Activated CD4-positive, alpha-beta T cell treated with anti-CD3 and anti-CD28 coated beads, Interleukin-2, amount 50 U/mL, for 24 hours (primary cell): ENCODE measurements at places on chromosomes 7 and 10.
A peak's percentile ranks its signal among the peaks of the same experiment; 100 is the strongest.

DNA sequence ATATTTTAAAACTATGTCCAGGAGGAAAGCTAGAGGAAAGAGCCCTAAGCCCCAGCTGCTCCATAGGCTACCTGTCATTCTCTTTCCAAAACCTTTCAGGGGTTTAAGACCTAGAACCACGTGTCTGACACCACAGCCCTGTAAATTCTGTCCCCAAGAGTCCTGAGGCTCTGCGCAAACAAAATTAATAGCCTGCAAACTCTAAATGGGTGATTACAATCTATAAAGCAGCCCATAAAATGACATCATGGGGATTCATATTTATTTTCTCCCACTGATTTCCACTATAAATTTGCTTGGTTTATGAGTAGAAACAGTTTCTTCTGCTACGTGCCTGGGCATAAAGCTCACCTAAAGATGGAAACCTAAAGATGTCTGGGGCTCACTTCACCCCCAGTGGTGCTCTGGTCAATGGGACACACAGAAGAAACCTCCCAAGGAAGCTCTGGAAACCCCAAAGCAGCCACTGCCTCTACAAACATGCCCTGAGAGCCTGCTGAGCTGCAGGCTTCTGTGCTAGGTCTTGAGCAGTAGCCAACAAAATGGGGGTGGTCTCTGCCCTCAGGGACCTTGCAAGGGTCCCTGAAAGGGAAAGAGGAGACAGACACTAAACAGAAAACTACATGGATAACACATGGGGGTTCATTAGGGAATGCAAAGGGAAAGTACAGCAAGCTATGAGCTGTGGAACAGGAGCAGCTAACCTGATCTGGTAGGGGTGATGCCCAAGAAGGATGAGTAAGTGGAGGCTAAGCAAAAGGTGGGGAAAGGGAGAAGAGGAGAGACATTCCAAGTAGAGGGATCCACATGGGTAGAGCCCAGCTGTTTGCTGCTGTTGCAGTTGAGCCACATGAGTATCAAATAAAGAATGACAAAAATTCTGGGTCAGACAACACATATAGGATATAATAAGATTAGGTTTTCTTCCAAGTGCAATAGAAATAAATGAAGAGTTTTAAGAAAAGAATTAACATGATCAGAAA lies 331.7 kb downstream of the KCNMA1 start:
- DNase-seq, result no peak

DNA sequence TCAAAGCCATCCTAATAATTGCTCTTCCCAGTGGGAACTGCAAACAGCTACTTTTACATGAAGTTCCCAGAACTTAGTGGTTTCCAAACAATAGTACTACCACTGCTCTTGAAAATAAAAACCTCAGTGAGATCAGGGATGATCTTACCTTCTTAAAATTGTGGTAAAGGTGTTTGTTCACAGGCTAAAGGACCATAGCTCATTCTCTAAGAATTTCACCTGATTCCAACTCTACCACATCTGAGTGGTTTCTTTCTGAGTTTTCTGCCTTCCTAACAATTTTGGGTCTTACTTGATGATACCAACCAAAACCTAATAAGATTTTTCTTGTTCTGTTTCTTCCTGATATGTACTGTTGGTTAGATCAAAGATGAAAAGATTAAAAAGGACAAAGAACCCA lies 45.6 kb upstream of the AGBL3 start:
- no peak for DNase-seq

DNA sequence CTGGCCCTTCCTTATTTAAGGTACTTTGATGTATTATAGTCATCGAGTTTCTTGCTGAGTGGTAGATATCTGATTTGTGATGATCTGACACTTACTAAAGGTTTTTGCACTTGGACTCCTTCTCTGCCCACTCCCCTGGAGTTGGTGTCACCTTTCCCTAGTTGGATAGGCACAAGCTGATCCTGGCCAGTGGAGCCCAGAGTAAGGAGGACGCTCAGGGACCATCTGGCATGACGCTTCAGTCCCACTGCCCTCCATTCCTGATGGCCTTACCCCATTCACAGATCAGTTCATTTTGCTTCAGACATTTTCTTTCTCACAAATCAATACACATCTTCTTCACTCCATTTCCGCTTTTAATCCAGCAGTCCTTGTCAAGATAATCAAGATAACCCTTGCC lies 20.1 kb downstream of the ASB15 start:
- DNase-seq, result no peak

- DNase-seq, result no peak
These were observed 31.9 kb downstream of the NAPEPLD start for GRCh38 chr7:103116991-103117390.

DNA sequence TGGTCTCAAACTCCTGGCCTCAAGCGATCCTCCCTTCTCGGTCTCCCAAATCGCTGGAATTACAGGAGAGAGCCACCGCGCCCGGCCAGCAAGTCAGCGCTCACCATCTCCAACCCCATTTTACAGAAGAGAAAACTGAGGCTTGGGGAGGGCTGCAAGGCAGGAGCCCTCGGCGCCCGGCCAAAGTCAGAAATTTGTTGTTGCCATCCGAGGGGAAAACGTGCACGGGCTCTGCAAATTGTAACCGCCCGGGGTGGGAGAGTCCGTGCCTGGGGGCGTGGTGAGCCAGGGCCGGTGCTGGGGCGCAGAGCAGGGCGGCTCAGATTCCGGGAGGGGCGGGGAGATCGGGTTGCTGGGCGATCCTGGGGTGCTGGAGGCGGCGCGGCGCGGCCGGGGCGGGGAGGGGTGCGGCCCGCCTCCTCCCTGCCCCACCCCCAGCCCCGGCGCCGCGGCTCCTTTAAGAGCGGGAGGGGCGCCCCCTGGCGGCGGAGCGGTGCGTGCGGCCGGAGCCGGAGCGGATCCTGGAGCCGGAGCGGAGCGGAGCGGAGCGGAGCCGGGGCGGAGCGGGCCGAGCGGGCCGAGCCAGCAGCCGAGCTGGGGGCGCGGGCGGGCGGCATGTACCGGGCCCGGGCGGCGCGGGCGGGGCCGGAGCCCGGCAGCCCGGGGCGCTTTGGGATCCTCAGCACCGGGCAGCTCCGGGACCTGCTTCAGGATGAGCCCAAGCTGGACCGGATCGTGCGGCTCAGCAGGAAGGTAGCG lies at the start of gene VPS37D:
TSS of gene VPS37D (plus strand) at position 488 of the 759 bp plus-strand sequence. CDS start at position 616, 128 bp downstream.
- peak; percentile 87 for DNase-seq

GRCh38 chr7:132142006-132142405 lies 434.3 kb downstream of the PLXNA4 start:
- DNase-seq, result no peak

DNA sequence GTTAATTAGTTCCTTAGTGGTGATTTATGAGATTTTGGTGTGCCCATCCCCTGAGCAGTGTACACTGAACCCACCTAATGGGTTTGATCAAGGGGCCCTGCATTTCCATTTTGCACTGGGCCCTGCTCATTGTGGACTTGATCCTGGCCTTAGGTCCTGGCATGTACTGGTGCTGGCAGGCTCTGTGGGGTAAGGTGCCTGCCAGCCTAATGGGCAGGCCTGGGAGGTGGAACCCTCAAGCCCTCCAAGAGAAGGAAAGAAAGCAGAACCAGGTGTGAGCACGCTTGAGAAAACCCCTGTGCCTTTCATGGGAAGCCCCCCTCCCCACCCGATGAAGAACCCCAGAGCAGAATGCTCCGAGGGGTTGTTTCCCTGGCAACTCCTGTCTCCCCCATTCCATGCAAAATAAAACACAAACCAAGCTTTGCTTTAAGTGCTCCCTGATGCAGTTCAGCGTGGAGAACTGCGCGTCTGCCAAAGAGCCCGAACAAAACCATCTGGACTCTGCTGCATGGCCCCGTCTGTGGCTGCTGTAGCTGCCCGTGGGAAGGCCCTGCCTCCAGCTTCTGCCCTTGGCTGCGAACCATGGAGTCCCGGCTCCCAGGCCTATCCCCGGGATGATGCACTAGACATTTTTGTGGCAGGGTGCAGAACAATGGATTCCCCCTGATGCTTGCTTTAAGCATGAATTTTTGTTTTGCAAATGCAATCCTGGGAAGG lies 123.3 kb downstream of the PRPF18 start:
- DNase-seq, result no peak

DNA sequence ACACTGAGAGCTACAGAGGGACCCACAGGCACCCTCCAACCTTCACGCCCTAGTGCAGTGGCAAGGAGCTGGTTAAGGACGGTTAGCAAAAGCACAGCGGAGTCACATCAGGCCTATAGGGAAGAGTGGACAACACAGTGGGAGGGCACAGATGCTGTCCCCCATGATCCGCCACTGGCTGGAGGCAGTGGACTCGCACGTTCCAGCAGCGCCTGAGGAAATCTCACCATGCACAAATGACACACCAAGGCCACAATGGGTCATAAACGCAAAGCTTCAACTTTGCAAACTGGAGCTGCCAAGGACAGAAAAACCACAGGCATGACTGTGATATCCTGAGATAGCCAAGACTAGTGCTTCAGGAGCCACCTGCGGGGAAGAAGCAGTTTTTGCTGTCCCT lies 58.8 kb downstream of the GRB10 start:
- no peak for DNase-seq

- DNase-seq, result no peak
These were observed 87.5 kb downstream of the SEPTIN14 start for GRCh38 chr7:55775051-55775420.
